GM04503 (cell line): ENCODE measurements at places on chromosomes 2 and 18.

- DNase-seq, result no peak
Observed at GRCh38 chr2:26162963-26163362, 9.9 kb upstream of the GAREM2 start.

DNA sequence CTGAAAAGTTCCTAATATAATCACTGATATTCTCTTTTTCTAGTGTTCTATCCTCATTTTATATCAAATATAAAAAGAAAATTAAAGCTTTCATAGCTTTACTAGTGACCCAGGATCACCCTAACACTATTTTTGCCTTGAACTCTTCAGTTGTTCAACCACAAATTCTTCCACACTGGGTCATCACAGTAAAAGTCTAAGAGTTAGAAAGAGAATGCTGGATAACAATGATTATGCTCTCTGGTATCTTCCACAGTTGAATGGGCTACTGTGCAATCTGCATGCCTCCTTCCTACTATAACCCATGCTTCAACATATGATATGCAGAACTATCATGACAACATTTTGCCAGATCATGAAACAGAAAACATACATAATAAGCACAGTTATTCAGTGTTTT lies 32.3 kb downstream of the CHN1 start:
- DNase-seq, result peak; percentile 66

DNA sequence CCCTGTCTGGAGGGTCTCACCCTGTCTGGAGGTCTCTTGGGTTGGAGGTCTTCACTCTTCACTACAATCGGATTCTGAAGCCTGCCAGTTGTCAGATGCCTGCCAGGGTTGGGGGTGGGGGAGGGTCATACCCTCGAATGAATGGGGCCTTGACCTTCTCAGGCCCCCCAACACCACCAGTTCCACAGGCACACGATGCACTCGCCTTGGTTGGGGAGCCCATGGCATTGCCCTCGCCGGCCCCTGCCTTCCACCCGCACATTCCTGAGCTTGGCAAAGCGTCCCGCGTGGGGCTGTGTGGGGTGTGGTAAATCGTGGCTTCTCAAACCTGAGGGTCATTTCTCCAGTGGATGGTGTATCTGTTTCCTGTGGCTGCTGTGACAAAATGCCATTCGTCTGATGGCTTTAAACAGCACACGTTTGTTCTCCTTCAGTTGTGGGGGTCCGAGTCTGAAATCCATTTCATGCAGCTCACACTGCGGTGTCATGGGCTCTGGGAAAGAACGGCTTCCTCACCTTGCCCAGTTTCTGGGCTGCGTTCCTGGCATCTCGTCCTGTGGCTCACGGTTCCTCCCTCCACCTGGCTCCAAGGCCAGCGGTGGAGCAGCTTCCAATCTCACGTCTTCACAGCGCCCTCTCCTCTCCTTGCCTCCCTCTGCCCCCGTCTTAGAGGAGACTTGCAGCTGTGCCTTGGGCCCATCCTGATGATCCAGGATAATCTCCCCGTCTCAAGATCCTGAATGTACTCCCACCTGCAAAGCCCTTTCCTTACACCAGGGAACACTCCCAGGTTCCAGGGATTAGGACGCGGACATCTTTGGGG lies 38.0 kb upstream of the HPCAL1 start:
- DNase-seq, result no peak

- DNase-seq, result no peak
Observed at GRCh38 chr2:113105047-113105785, 22.2 kb upstream of the IL1RN start.

GRCh38 chr2:36572719-36573059 lies 25.3 kb downstream of the FEZ2 start:
- no peak for DNase-seq

- no peak for DNase-seq
Observed at GRCh38 chr2:129904532-129905446, 74.7 kb upstream of the RAB6C start.

- DNase-seq, result no peak
Observed at GRCh38 chr18:50076277-50076676, 118.7 kb downstream of the MYO5B start.

DNA sequence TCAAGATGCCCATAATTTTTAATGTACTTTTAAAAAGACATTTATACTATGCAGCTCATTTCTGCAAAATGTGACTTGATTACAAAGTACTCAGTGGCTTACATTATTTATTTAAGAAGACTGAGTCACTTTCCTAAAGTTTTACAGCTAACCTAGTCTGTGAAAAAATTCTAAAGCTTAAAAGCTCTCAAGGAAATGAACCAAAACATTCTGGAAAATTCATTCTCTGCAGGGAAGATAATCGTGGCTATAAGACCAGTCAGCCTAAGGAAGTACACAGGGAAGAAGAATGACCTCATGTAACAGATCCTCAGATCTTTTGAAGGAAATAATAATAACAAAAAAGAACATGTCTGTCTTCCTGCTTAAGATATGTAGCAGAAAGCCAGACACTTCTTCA lies 232.1 kb upstream of the STK17B start:
- peak; percentile 21 for DNase-seq

- DNase-seq, result no peak
Observed at GRCh38 chr2:34242763-34243123, 643.6 kb upstream of the FAM98A start.

DNA sequence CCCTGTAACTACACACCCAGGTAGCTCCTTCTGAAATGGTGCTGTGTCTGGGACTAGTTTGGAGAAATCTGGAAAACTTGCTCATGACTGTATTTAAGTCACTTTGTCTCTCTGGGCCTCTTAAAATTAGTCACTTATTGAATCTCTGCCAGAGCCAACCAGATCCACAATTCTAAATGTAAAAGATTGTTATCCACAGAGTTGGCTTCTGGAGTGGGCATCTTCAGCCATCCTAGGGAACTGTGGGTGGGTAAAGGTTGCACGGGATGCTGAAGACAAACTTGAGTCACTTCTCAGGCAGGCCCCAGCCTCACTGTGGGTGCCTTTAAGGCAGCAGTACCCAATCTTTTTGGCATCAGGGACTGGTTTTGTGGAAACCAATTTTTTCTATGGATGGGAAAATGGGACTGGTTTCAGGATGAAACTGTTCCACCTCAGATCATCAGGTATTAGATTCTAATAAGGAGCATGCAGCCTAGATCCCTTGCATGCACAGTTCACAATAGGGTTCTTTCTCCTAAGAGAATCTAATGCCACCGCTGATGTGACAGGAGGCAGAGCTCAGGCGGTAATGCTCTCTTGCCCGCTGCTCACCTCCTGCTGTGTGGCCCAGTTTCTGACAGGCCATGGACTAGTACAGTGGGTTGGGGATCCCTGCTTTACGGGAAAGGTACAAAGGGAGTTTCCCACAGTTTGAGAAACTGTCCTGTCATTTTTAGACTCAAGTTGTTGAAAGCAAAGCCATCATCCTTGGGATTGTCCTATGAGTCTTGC lies 98.3 kb upstream of the SPRED2 start:
- DNase-seq, result peak; percentile 29

DNA sequence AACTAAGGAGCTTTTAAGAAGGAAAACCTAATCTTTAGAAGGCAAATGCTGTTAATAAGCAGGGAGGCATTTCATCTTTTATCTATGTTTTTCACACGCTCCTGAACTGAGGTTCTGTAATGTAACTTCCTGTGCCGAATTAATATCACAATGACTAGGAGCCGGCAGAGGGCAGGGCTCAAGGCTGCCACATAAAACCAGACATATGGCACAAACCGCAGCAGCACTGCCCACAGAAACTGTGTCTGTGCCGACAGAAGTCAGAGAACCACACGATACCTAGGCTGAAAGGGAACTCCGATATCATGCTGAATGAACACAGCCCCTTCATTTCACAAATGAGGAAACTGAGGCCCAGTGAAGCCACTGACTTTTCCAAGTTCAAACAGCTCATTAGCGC lies 112.1 kb downstream of the EIPR1 start:
- no peak for DNase-seq

DNA sequence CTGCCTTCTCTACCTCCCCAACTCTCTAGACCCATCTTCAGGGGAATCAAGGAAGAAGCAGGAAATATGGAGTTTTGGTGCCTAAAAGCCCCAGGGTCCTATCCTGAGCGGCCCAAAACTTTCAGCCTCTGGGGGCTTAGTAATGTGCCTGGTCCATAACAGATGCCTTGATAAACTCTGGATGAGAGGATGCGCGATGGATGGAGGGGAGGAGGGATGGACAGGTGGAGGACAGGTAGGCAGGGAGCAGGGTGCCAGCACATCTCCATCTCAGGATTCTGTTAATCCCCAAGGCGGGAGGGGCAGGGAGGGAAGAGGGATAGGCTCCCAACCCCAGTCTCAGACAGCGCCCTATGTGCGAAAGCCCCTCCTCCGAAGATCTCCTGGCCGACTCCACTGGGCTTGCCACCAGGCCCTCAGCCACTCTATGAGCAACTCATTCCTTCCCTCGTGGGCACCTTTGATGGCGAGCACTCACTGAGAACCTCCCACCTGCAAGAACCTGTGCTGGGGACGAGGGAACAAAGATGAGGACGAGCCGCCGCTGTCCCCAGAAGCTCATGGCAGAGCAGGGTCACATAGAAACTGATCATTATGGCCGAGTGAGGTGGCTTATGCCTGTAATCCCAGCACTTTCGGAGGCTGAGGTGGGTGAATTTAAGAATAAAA lies 23.1 kb downstream of the HS1BP3 start:
- DNase-seq, result no peak

DNA sequence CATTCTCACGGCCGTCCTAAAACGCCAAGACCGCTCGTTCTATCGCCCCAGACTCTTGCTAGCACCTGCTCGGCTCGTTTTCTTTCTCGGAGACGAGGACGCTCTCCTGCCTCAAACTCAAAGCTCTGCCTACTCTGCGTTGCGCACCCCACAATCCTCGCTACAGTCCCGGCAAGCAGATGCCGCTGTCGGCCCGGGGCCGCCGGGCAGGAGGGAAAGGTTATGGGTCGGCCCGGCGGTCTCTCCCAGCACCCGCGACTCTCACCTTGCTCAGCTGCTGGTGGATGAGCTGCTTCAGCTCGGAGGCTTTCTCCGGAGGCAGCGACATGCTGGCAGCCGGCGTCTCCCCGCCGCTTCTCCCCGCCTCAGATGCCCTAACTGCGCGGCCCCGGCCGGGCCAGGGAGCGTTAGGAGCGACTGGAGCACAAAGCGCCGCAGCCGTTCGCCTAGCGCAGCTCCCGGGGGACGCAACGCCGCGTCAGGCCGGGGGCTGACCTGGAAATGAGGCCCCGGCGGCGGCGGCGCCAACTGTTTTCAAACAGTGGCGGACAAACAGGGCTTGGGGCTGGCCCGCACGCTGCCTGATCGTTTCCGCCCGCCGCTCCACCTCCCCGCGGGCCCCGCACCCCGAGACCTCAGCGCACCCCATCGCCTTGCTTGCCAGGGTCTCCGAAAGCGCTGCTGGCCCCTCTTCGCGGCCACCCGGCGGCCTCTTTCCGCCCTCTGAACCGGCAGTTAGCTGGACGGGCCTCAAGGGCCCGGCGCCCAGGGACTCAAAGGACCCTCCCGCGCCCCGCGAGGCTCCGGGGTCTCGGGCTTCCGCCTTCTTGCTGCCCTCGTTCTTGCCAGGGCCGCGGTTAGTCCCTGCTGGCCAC lies at the start of the genes CEP76 and PSMG2:
Gene CEP76, minus strand, starts transcription at position 503 of the 875 bp plus-strand sequence. Its CDS starts 175 bp downstream, at position 328.
Gene PSMG2, plus strand, starts transcription at position 822 of the 875 bp plus-strand sequence. CDS start 66 bp downstream, outside the sequence.
- peak; percentile 55 for DNase-seq

DNA sequence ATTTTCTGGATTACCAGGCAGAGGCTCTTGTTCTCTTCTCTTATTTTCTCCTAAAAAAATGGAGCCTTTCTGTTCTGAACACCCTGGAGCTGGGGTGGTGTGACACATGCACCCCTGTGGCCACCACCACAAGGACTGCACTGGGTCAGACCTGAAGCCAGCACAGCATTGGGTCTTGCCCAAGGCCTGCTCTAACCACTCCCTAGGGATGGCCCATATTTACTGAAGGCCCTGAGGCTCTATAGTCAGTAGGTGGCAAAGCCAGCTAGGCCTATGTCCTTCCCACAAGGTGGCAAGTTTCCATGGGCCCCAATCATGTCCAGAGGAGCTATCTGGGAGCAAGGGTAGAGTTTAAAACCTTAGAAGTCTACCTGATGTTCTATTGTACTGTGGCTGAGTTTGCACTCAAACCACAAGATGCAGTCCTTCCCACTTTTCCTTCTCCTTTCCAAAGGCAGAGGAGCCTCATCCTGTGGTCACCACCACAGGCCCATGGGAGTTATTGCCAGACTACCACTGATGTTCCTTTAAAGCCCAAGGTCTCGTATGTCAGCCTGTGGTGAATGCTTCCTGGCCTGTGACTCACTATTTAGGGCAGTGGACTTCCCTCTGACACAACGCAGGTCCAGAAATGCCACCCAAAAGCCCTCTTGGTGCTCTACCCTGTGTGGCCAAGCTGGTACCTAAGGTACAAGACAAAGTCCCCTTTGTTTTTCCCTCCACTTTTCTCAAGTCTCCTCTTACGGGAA lies 15.0 kb upstream of the FMNL2 start:
- no peak for DNase-seq

- DNase-seq, result no peak
Observed at GRCh38 chr2:1714291-1715064, 29.8 kb downstream of the PXDN start.

GRCh38 chr2:228916416-228917090 lies 354.5 kb downstream of the PID1 start:
- DNase-seq, result no peak

DNA sequence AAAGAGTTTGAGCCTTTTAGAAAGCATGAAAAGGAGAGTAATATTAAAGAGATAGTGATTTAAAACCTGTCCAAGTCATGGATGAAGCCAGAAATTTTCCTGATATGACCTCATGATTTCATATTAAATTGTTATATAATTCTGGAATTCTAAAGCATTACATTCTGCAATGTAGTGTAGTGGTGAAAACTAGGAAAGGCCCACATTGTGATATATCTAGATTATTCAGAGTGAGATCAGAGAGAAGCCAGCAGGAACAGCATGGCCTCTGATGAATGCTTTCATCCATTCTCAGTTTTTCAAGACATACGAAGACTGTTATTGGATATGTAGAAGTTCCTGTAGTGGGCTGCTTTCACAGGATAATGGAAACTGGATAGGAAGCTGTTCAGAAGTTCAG lies 98.8 kb downstream of the LCLAT1 start:
- DNase-seq, result no peak

DNA sequence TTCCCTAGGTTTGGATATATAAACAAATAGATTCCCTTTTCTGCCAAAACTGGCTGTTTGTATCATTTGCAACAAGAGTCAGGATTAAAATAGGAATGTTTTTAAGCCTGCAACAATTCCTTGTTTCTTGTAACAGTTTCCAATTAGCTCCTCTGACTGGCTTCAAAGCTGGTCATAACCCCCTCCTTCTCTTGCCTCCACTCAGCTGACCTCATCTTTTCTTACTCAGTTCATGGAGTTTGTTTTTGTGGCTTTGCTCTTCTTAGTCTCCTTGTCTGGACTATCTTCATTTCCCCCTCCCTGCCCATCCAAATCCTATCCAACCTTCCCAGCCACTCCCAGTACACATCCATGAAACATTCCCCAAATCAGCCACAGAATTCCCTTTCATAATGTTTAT lies 14.3 kb upstream of the RAPH1 start:
- peak; percentile 27 for DNase-seq

GRCh38 chr18:46531482-46531881 lies 125.5 kb downstream of the LOXHD1 start:
- no peak for DNase-seq
